B cell (primary cell): ENCODE measurements at places on chromosomes 7 and 10.

DNA sequence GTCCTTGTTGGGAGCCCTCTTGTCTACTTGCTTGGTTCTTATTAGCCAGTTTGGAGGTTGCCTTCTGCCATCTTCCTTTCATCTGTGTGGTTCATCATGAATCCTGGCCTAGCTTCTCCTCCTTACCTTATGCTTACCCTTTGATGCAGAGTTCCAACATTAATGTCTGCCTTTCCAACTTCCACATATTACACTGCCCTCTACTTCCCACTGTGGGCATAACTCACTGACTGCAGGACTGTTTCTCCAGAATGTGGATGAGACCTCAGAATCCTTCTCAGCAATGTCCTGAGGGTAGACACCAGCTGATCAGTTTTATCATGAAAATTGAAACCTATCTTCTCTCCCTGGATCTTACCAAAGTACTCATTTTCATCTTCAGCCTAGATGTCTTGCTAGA lies 491.0 kb downstream of the LRMDA start:
- DNase-seq = no peak

- DNase-seq = no peak
These were observed 42.0 kb downstream of the CDK6 start for GRCh38 chr7:92794391-92794790.

DNA sequence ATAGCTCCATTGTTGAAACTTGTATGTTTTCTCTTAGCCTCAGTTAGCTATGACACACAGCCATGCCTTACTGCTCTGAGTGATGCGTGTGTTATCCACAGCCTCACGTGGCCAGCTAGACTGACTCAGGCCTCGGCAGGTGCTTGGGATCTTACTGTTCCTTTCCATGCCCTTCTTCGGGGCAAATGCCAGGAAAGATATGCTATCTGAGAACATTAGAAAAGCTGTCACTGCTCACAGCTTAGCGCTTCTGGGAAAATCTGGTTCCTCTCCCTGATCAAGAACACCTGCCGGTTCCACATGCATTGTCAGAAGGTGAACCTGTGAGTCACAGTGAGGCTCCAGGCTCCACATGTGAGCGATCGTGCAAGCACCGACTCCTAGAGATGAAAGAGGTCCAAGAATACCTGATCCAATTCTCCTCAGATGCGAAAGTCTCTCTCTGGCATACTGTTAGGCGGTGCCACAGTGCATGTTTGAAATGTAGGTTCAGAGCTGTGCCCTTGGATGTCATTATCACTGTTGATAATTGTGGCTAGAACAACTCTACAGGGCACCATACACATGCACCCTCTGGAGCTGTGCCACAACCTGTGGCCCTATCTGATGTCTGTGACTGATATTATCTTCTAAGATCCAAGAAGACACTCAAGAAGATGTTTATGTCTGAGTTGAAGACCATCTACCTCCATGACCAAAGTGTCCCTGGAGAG lies 247.8 kb upstream of the IGFBP3 start:
- no peak for DNase-seq

DNA sequence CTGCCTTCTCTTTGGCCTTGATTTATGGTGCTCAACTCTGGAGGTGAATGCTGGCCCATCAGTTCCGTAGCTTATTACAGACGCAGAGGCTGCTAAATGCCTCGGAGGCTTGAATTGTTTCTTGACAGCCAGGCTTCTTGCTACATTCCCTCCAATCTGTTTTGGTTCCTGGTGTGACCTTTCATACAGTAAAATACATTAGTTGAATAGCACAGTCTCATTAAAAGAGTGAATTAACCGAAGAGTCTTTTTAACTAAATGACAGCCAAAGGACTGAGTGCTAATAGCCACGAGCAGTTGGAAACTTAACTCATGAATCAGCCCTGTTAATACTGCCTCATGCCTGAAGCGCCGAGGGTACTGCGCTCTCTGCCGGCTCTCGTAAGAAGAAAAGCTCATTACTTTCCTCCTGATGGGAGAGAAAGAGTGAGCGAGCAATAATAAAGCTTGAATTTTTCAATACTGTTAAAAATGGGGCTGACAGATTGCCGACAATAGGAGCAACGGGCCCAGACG lies 236.4 kb upstream of the GPR26 start:
- no peak for DNase-seq

- no peak for DNase-seq
These were observed 12.9 kb downstream of the EXOC4 start for GRCh38 chr7:133265821-133266220.

DNA sequence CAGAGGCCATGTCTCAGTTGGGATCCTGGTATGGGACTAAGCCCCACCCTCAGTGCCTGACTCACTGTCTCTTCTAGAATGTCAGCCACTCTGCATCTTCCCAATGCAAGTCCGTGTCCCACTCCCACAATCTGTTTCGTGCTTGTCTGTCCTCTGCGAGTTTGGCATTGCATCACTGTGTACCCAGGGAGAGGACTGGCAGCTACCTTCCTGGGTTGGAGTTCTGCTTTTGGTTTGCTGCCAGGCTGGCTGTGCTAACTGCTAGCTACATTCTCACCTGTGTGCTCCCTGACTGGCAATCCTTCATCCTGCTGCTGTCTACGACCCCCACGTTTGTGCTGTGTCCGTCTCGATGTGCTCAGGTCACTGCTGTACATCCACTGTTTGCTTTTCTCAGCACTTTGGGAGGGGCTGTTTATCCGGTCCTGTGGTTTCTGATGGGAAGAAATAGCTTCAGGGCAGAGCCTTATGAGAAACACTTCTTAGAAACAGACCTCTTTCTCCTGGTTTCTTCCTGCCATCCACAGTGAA lies 56.0 kb upstream of the GLI3 start:
- no peak for DNase-seq

DNA sequence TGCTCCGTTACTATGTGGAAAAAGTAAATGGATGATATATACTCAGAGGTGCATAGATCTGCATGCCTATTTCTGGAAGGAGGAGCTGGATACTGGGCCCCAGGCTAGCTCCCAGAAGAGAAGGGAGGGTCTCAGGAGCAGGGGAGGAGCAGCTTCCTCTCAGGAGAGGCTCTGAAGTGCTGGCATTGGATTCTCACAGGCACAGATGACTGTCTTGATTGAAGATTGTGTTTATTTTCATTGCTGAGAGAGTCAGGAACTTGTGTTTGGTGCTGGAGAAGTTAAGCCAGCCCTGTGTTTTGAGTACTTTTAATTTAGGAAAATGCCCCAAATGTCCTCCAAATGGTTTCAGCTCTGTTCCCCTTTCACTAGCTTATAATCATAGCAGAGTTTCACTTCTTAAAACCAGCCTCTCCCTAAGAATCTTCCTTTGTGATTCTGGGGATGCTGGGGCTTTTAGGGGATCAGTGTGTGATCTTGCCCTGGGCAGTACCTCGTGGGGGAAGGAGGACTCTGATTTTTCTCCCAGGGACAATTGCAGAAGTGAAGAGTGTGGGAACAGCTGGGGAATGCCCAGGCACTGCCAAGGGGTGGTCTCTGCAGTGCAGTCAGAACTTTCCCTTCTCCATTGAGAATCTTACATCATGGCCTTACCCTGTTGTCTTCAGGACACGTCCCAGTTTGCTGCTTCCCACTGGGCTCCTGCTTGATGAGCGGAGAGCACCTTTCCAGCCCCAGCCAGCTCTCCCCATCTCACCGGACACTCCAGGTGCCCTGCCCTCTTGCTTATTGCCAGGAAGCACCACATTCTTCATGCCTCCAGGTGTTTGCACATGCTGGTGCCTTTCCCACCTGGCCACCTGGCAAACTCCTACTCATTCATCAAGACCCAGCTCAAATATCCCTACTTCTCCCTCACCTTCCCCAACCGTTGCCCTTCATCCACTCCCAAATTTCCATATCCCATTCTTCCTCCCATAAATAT lies 102.8 kb downstream of the ARHGAP22 start:
- no peak for DNase-seq

DNA sequence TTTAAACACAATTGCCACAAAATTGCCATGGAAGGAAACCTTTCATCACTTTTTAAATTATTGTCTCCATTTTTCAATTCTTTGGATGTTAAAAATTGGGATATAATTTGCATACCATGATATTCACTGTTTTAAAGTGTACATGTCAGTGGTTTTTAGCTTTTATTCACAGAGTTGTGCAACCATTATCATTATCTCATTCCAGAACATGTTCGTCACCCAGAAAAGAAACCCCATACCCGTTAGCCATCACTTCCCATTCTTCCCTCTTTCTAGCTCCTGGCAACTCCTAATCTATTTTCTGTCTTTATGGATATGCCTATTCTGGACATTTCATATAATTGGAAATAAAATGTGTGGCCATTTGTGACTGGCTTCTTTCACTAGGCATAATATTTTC lies 260.3 kb upstream of the FERD3L start:
- DNase-seq = no peak
